Activated T-helper 17 cell treated with anti-CD3 and anti-CD28 coated beads, Interleukin-2, amount 50 U/mL, for 72 hours (primary cell): ENCODE measurements at places on chromosomes 3 and 15.

- peaks cover 3% of the 10 kb centered on the region for H3K27me3 ChIP-seq
- H3K4me1 ChIP-seq, result no peaks in the 10 kb centered on the region
- no peak for ATAC-seq
- H3K4me3 ChIP-seq, result no peak overlapping the region
- H3K27ac ChIP-seq, result no peak overlapping the region
- H3K36me3 ChIP-seq, result no peaks in the 10 kb centered on the region
Observed at GRCh38 chr15:26201177-26201858, 338.2 kb upstream of the ATP10A start.

GRCh38 chr15:100987143-100987542 is 68.0 kb downstream of the LRRK1 start:
- no peaks in the 10 kb centered on the region for H3K36me3 ChIP-seq
- no peak for ATAC-seq
- no peaks in the 10 kb centered on the region for H3K4me1 ChIP-seq

DNA sequence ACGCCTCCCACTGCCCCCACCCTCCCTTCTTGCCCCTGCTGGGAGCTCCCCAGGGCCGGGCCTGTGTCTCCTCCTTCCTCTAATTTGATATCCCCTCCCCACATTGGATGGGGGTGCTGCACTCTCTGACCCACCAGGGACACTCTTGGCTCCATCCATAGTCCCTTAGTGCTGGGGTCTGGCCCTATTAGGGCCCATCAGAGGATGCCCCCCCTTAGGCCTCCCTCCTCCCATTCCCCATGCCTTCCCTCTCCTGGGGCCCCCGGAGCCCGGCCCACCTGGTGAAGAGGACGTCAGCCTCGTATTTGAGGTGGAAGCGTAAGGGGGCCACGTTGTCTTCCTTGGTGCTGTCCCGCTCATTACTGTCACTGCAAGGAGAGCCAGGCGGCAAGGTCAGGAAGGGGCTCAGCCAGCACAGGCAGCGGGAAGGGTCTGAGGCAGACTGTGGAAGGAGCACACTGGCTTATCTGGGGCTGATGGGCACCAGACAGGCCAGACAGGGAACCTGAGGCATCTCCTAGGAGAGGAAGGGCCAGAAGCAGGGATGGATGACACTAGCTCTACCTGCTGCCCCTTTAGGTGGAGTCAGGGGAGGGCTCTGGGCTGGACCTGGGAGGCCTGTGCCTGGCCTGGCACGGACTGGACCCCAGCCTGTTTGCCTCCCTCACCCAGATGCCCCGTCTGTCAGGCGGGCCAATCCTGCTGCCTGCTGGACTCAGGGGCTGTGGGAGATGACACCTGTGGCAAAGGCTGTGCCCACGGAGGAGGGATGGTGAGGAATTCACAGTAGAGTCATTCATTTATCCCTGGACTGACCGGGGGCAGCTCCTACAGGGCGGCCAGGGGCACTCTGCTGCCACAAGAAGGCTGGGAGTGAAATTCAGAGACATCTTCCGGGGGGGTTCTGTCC is 36.2 kb downstream of the FEM1B start:
- H3K27me3 ChIP-seq, result no peaks in the 10 kb centered on the region
- ATAC-seq, result no peak
- no peaks in the 10 kb centered on the region for H3K4me1 ChIP-seq
- peak overlapping the region; percentile 52 for H3K27ac ChIP-seq
- H3K4me3 ChIP-seq, result no peak overlapping the region
- no peaks in the 10 kb centered on the region for H3K36me3 ChIP-seq

DNA sequence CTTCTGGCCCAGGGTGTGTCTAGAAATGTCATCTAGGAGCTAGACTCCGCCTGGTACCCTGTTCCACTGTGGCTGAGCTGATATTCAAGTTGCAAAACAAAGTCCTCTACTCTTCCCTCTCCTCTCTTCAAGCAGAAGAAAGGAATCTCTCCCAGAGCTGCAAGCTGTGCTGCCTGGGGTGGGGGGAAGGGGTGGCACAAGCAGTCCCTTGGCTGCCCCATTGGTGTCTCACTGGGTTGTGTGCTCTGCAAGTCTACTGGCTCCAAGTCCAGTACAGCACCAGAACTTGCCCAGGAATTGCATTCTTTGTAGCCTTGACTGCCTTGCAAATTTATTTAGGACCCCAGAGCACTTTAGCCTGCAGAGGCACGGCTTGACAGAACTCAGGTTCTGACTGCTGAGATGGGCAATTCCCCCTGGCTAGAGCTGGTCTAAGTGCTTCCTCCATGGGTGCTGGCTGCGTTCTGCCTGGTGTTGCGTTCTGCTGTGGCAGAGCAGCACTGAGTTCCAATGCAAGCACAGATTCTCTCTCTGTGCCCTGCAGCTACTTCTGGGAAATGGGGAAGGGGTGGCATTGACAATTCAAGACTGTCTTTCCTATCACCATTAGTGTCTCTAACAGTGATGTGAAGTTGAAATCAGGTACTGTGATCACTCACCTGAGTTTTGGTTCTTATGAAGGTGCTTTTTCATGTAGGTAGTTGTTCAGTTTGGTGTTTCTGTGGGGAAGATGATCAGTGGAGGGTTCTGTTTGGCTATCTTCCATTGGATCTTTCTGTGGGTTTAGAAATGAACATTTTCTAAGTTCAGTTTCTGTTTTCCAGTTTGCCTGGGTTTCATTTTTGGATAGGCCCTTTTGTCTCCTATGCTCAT is 39.5 kb downstream of the OXSR1 start:
- H3K4me3 ChIP-seq, result no peak overlapping the region
- peak; percentile 56 for ATAC-seq
- H3K36me3 ChIP-seq, result peaks cover 75% of the 10 kb centered on the region
- no peaks in the 10 kb centered on the region for H3K27me3 ChIP-seq
- peaks cover 43% of the 10 kb centered on the region for H3K4me1 ChIP-seq

DNA sequence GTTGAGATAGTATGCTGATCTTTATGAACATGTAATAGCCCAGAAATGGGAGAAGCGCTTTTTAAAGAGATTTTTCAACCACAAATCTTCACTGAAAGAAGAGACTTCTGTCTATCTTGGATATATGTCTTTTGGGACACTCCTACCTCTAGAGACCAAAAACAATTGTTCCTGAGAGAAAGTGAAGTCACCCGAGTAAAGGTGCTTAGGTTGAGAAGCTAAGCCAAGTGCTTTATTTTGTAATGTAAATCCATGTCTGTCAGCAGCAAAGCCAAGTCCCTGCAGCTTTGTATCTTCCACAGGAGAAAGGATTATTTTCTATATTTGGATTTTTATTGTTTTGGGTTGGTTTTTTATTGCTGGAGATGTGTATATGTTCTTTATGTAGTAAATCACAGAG is 32.1 kb upstream of the B3GALNT1 start:
- ATAC-seq, result no peak
- no peak overlapping the region for H3K4me3 ChIP-seq
- H3K27me3 ChIP-seq, result no peaks in the 10 kb centered on the region
- no peaks in the 10 kb centered on the region for H3K36me3 ChIP-seq
- no peak overlapping the region for H3K27ac ChIP-seq
- no peaks in the 10 kb centered on the region for H3K4me1 ChIP-seq

GRCh38 chr15:30885814-30886213 is 17.9 kb upstream of the FAN1 start:
- H3K36me3 ChIP-seq, result peaks cover 15% of the 10 kb centered on the region
- H3K4me1 ChIP-seq, result peaks cover 6% of the 10 kb centered on the region
- no peak overlapping the region for H3K4me3 ChIP-seq
- peaks cover 3% of the 10 kb centered on the region for H3K27me3 ChIP-seq

GRCh38 chr15:39416258-39416657 is 164.6 kb upstream of the THBS1 start:
- no peak overlapping the region for H3K27ac ChIP-seq
- peaks cover 23% of the 10 kb centered on the region for H3K27me3 ChIP-seq
- no peaks in the 10 kb centered on the region for H3K36me3 ChIP-seq
- no peaks in the 10 kb centered on the region for H3K4me1 ChIP-seq

- no peaks in the 10 kb centered on the region for H3K27me3 ChIP-seq
- peaks cover 33% of the 10 kb centered on the region for H3K36me3 ChIP-seq
- no peak overlapping the region for H3K4me3 ChIP-seq
- no peak overlapping the region for H3K27ac ChIP-seq
Observed at GRCh38 chr3:170233530-170233929, 11.3 kb downstream of the PRKCI start.

DNA sequence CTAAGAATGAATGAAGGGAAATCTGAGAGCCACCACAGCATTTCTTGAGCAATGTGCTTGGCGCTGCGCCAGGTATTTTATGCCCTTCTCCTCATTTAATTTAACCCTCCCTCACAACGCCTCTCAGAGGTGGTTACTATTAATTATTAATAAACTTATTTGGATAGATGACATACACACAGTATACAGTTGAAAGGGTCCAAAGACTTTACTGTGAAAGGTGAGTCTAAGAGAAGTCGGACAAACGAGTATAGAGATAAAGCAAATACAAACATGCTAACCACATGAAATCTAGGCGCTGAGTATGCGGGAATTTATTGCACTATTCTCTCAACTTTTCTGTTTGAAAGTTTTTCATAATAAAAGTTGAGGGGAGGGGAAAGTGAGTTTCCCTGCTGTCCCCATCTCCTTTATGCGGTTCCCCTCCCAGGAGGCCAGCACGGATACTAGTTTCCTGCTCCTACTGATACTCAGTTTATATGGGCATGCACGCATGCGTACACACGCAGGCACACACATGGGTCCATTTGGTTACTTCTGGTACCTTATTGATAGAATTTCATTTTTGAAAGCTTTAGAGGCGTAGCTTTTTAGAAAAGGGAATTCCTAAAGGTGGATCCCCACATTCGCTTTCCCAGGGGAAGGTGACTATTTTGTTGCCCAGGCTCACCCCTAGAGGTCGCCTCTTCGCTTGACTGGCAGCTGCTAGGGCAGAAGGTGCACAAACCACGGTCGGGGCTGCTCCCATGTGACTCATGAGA is 28.5 kb upstream of the KCTD6 start:
- ATAC-seq, result peak; percentile 99
- no peaks in the 10 kb centered on the region for H3K36me3 ChIP-seq
- peak overlapping the region; percentile 41 for H3K27ac ChIP-seq
- H3K4me3 ChIP-seq, result peak overlapping the region; percentile 45
- no peaks in the 10 kb centered on the region for H3K4me1 ChIP-seq
- no peaks in the 10 kb centered on the region for H3K27me3 ChIP-seq

GRCh38 chr15:39976291-39977274 is 42.7 kb downstream of the EIF2AK4 start:
- peak overlapping the region; percentile 63 for H3K27ac ChIP-seq
- no peak for ATAC-seq
- no peaks in the 10 kb centered on the region for H3K4me1 ChIP-seq
- peak overlapping the region; percentile 38 for H3K4me3 ChIP-seq
- H3K36me3 ChIP-seq, result peaks cover 61% of the 10 kb centered on the region

GRCh38 chr3:177647876-177648275 is 450.6 kb upstream of the TBL1XR1 start:
- H3K27me3 ChIP-seq, result no peaks in the 10 kb centered on the region
- peaks cover 40% of the 10 kb centered on the region for H3K4me1 ChIP-seq
- peak overlapping the region; percentile 65 for H3K4me3 ChIP-seq
- H3K27ac ChIP-seq, result peak overlapping the region; percentile 69
- peak; percentile 43 for ATAC-seq

DNA sequence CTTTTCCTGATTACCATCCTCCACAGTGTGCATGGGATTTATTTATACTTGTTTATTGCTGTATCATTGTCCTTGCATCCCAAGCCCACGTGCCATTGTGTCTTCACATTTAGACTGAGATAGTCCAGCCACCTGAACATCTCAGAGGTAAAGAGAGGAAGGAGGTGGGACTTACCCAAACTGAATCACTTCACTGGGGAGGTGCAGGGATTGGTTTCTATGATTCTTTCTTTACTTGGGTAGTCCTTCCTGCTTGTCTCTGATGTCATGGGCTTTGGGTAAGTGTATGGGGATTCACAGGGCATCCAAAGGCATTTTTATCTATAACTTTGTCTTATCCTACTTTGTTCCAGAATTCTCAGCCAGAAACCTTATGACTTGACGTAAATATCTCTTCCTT is 141.5 kb upstream of the UMPS start:
- no peak overlapping the region for H3K27ac ChIP-seq
- peaks cover 9% of the 10 kb centered on the region for H3K27me3 ChIP-seq

GRCh38 chr15:22888120-22888859 is 49.8 kb downstream of the NIPA2 start:
- no peak overlapping the region for H3K27ac ChIP-seq
- H3K36me3 ChIP-seq, result peaks cover 31% of the 10 kb centered on the region
- no peak overlapping the region for H3K4me3 ChIP-seq
- ATAC-seq, result peak; percentile 34
- peaks cover 5% of the 10 kb centered on the region for H3K4me1 ChIP-seq

- H3K36me3 ChIP-seq, result no peaks in the 10 kb centered on the region
- no peak overlapping the region for H3K27ac ChIP-seq
- H3K4me3 ChIP-seq, result no peak overlapping the region
- H3K27me3 ChIP-seq, result no peaks in the 10 kb centered on the region
- ATAC-seq, result no peak
Observed at GRCh38 chr3:73827725-73828211, 203.0 kb upstream of the PDZRN3 start.

- ATAC-seq, result no peak
- no peak overlapping the region for H3K27ac ChIP-seq
- H3K4me3 ChIP-seq, result no peak overlapping the region
- no peaks in the 10 kb centered on the region for H3K27me3 ChIP-seq
Observed at GRCh38 chr15:34591306-34591705, 7.9 kb upstream of the GOLGA8B start.

DNA sequence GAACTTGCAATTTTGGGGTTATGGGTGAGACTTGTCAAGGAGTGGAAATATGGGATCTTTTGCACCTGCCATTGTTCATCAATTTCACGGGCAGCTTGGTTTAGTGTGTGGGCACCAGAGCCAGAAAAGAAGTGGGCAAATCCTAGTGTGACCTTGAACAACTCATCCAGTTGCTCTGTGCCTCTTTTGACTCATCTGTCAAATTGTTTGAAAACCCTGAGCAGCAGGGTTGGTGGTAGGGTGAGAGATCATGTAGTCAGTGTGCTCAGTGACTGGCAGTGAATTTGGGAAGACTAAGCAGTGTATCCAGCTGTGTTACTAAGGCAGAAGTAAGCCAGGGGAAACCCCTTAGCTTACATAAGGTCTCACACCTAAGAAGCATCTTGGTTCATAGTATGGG is 293.0 kb upstream of the TRIM42 start:
- H3K4me3 ChIP-seq, result no peak overlapping the region
- ATAC-seq, result no peak
- H3K36me3 ChIP-seq, result no peaks in the 10 kb centered on the region
- no peak overlapping the region for H3K27ac ChIP-seq
- peaks cover 3% of the 10 kb centered on the region for H3K27me3 ChIP-seq
- H3K4me1 ChIP-seq, result peaks cover 4% of the 10 kb centered on the region

GRCh38 chr3:174859756-174860155 is 622 bp downstream of the NAALADL2 start:
- no peak for ATAC-seq
- H3K36me3 ChIP-seq, result no peaks in the 10 kb centered on the region
- H3K27ac ChIP-seq, result no peak overlapping the region
- no peak overlapping the region for H3K4me3 ChIP-seq
- H3K27me3 ChIP-seq, result no peaks in the 10 kb centered on the region

DNA sequence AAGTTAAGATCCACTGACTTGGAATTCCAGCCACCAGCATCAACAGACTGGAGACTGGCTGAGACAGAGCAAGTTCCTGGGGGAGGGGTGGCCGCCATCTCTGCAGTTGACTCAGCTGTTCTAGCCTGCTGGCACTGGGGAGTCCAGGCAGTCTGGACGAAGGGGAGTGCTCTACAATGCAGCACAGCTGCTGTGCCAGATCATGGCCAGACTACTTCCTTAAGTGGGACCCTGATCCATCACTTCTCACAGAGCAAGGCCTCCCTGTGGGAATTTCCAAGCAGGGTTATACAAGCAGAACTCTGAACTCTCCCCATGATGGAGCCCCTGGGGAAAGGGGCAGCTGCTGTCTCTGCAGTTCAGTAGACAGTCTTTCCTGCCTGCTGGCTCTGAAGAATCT is 35.2 kb downstream of the PYGO1 start:
- no peak overlapping the region for H3K4me3 ChIP-seq
- no peaks in the 10 kb centered on the region for H3K4me1 ChIP-seq
- no peak overlapping the region for H3K27ac ChIP-seq
- H3K36me3 ChIP-seq, result no peaks in the 10 kb centered on the region
- no peak for ATAC-seq

- no peaks in the 10 kb centered on the region for H3K27me3 ChIP-seq
- H3K4me1 ChIP-seq, result no peaks in the 10 kb centered on the region
- H3K4me3 ChIP-seq, result no peak overlapping the region
Observed at GRCh38 chr15:40918799-40919392, 10.2 kb upstream of the DLL4 start.
